ENCODE measurements at places on chromosomes 3 and 15.

- DNase-seq, result no peak
Measured at GRCh38 chr3:125032683-125033082, 23.1 kb downstream of the HEG1 start.

GRCh38 chr3:179528772-179529171, 34.0 kb upstream of the ACTL6A start:
- DNase-seq, result no peak

DNA sequence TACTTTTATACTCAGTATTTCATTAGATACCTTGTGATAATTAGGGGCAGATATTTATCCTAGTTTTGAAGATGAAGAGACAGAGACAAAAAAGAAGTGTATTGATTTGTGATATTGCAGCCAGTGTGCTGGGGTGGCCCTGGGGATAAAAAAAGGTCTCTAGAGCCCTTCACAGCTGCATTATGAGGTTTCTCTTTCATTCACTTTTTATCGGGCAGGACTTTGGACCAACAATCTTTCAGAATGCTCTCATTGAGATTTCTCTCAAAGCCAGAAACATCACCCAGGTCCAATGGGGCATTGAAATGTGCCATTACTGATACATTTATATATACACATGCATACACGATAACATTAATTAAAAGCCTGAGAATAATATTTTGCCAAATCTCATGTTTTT, 20.5 kb upstream of the SELENOT start:
- DNase-seq, result no peak

GRCh38 chr15:83310521-83311456, 26.3 kb upstream of the BNC1 start:
- DNase-seq, result no peak

DNA sequence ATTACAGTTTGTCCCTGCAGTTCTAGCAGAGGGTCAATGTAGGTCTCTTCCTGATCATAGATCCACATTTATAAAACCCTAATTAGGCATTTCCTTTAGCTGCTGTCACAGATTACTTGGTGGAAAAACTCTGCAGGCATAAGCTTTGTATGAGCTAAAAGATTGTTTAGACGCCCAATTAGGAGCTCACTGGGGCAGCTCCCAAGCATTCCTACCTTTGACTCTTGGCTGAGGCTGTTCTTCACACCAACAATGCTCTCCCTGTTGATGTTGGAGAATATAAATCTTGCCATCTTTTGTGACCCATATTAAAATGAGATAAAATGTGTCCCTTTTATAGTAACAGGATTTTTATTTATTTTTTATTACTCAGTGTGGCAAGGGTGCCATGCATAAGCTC, 148.3 kb upstream of the TRIM42 start:
- no peak for DNase-seq

- DNase-seq, result no peak
Measured at GRCh38 chr15:73386886-73387506, 18.2 kb upstream of the HCN4 start.

DNA sequence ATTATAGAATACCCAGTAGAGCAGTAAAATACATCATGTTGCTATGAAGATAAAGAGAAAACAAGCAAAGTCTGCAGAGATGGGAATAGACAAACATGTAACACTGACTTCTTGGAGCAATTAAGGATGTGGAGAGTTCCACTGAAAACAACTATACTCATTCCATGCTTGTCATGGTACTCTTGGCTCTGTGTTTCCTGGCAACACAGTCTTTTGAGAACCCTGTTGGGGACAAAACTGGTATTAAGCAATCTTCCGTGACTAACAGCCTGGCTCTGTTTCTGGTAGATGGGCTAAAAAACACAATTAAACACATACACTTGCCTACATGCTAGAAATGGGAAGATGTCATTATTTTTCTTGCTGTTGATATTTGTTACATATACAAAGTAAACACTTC, 1212.3 kb upstream of the GBE1 start:
- DNase-seq, result no peak

GRCh38 chr3:98917608-98918007, 16.1 kb upstream of the DCBLD2 start:
- DNase-seq, result no peak

DNA sequence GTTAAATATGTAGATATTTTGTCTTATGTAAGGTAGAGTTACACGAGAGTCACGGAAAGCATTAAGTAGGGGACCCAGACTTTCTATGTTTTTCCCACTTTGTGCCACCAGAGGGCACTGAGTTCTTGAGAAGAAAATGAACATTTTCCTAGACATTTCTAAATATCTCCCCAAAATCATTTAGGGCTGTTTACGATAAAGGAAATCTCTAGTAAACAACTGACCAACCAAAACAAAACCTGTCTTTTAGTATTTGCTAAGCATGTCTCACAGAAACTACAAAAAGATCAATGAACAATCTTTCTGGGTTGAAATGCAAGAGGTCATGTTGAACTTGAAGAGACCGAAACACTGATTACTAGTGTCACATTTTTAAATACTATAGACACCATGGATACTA, 16.1 kb downstream of the POU1F1 start:
- no peak for DNase-seq

GRCh38 chr15:27843146-27843545, 256.0 kb downstream of the OCA2 start:
- no peak for DNase-seq

DNA sequence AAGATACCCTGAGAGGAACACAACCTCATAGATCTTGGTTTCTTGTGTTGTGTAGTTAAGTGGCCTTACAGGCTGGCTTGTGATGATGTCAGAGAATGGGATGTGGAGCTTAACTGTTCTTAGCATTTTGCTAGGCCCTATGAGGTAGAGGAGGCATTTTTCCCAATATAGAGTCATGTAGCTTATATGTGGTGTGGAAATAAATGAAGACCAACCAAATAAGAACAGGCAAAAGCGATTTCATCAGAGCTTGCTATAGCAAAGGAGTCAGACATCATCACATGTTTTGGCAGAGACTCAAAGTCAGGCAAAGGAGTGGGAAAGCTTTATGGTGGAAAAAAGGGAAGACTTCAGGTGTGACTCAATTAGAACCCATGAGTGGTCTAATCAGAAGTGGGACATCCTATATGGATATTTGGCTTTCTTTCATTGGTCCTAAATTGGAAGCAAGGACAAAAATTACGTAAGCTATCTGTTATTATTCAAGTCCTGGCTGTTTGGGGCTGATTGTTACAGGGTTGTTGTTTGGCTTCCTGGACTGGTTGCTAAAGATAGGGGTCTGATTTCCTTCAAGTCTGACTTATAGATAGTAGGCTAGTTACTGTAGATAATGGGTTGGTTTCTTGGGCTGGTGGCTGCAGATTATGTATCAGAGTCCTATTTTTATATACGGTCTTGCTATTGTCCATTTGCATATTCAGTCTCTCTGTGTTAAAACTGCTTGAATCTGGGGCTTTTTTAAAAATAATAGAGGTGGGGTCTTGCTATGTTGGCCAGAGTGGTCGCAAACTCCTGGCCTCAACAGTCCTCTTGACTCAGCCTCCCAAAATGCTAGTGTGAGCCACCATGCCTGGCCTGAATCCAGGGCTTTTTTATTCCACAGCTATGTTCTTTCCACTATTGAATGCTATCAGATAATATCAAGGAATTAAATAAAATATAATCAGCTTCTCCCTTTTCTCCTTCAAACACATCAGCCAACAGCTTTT, 30.3 kb upstream of the SETD2 start:
- DNase-seq, result no peak

DNA sequence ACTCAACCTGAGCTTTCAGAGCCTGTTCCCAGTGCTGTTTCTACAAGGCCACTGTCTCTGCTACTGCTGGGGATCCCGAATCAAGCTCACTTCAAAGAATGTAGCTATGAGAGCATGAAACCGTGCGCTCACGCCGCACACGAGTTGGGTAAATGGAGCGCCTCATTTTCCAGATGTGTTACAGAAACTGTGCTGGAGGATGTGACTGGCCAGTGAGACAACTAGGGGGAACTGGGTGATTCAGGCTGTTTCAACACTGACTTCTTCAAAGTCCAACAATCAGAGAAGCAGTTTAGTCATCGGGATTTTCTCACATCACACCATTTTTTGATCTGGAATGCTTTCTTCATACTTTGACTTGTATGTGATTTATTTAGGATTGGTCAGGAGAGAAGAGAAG, 3.5 kb downstream of the ZNF710 start:
- no peak for DNase-seq

- no peak for DNase-seq
Measured at GRCh38 chr3:150984066-150984465, 11.5 kb upstream of the CLRN1 start.

DNA sequence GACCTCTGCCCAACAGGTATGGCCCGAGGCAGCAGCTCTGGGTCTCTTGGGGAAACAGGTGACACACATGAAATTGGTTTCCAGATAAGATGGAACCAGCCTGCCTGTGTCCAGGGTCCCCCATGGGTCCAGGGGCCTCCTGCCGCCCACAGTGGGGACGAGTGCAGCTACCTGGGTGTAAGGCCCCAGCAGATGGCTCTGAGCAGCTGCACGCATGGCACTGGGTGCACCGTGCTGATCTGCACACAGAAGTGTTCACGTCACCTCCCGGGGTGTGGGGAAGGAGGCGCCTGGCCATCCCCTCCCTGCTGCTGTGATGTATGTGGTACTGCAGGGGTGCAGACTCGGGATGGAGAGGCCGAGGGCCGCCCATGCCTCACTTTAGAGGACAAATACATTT, 63.6 kb downstream of the NIPA2 start:
- DNase-seq, result no peak

- no peak for DNase-seq
Measured at GRCh38 chr3:151568184-151568583, 107.3 kb upstream of the IGSF10 start.

GRCh38 chr3:111392894-111393398, 149.1 kb upstream of the CD96 start:
- DNase-seq, result no peak

DNA sequence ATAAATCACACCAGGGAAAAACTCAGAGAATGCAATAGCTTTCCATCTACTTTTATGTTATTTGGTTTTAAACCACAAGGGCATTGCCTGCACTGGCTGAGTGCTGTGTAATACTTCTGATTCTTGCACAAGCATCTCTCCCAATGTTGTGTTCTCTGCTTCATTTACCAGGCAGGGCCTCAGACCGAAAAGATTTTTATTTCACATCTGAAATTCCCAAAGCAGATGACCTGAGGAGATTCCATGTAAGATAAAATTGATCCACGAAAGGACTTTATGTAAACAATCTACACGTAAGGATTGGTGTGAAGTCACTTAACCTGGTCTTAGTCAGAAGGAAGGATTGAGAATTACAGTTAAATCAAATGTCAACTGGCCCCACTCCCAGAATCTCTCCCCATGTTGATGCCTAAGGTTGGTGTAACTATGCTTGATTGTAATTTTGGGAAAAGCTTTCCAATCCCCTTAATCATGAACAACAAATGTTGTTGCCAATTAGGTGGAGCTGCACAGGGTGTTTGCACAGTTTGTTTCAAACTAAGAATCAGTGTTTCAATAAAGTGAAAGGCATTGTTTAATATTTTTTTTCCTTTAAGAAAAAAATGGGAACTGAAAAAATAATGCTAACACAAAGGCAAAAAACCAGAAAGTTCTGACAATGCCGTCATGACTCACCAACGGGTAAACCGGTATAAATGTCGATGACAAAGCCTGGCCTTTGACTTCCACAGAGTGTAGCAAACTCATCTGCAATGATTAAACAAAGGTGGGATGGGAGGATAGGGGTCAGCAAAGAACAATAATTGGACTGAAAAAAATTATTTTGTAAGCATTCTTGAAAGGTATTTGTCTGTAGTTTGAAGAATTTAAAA, 128.6 kb downstream of the DUT start:
- DNase-seq, result no peak

DNA sequence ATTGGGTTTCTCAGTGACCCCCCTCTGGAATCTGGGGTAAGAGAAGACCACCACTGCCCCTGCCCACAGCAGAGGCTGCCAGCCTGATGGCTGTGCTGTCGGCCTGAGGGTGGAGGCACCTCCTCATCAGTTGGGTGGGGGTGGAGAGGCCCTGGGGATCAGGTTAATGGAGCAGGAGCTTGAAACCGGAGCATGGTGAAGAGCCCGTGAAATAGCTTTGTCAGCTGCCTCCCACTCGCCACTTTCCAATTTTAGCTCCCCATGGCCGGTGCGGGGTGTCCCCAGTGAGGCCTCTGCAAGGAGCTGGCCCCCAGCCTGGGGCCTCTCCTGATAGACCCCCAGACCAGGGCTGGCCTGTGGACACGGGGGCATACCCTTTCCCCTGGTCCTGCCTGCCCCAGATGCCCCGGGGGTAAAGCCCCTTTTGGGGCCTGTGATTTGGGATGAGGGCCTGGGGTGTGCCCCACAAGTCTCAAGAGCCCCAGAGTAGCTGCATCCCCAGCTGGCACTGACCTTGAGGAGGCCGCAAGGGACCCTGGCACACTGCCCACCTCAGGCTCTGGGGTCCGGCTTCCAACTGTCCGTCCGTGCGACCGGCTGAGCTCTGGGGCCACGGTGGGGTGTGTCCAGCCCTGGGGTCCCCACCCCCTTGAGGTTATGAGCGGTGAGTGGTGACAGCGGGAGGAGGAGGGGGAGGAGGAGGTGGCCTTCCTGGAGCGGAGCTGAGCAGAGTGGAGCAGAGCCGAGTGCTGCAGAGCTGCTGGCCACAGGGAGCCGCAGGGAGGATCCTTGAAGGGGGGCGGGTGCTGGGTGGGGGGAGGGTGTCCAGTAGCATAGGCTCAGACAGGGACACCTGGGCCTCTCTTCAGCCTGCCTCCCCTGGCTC, at the start of gene HHATL:
TSS of gene HHATL (minus strand) at position 733 of the 886 bp plus-strand sequence. CDS start 1,972 bp downstream, outside the sequence.
- peak; percentile 14 for DNase-seq

DNA sequence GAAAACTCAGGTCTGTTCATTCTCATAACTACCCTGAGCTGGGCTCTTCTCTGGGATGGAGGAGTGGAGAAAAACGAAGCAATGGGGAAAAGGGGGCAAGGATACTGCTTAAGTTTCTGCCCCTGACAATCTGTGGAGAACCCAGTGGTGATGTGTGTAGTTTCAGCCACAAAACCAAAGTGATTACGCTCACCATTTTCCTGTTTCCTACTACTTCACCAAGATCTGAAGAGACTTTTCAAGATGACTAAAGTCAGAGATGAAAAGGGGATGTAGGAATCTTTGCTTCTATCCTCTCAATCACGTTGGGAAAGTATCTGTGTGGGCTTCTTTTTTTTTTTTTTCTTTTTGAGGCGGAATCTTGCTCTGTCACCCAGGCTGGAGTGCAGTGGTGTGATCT, 8.3 kb upstream of the UBE2E1 start:
- no peak for DNase-seq

DNA sequence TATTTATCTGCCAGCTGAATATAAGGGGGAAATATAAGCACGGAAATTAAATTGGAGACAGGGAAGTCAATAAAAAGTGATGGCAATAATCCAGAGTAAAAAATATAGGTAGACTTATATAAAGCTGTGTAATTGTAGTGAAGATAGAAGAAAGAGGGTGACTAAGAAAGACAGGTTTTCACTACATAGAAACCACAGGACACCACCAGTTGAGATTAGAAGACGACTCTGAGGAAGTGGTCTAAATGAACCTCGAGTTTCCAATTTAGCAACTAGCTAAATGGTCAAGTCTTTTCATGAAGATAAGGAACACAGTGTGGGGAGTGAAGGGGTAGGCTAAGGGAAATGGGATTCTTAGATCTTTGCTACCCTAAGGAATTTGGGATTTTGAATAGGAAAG, 188.8 kb upstream of the ARL6 start:
- DNase-seq, result no peak

- DNase-seq, result no peak
Measured at GRCh38 chr3:49122451-49122850, 1.8 kb upstream of the USP19 start.

- no peak for DNase-seq
Measured at GRCh38 chr15:88932875-88933330, 19.7 kb upstream of the MFGE8 start.

Data from HuH-7.5 (cell line).